HuH-7.5 (cell line): ENCODE measurements at places on chromosomes 1 and 21.

GRCh38 chr1:204224655-204225054, 10.9 kb upstream of the GOLT1A start:
- DNase-seq, result no peak

GRCh38 chr1:65256860-65257708, 52.3 kb upstream of the DNAJC6 start:
- no peak for DNase-seq

DNA sequence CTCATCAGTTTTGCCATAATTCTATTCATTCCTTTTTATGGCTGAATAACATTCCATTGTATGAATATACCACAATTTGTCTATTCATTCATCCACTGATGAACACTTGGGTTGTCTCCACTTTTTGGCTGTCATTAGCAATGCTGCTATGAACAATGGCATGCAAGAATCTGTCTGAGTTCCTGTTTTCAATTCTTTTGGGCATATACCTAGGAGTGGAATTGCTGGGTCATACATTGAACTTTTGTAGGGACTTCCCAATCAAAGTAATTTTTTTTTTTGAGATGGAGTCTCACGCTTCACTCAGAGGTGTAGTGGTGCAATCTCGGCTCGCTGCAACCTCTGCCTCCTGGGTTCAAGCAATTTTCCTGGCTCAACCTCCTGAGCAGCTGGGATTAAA, 34.9 kb downstream of the AADACL4 start:
- no peak for DNase-seq

- no peak for DNase-seq
Observed at GRCh38 chr1:192272732-192273131, 44.1 kb upstream of the RGS21 start.

GRCh38 chr1:2087766-2088165, 37.6 kb downstream of the PRKCZ start:
- DNase-seq, result no peak

GRCh38 chr1:240792915-240793529, 181.1 kb upstream of the GREM2 start:
- DNase-seq, result no peak

DNA sequence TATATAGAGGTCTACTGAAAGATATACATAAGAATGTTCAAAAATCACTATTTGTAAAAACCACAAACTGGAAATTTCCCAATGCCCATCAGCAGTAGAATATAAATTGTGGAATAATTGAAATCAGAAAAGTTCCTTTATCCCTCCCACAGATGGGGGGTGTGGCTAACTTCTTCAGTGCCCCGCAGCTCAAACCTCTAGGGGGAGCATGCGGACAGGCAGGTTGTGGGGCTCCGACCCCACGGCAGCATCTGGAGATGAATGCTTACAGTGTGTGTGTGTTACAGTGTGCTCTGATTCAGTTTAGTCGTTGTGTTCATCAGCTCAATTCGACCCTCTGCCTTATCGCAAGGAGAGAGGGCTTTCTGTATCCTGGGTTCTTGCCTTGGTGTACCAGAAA, 262.1 kb upstream of the LRRC7 start:
- no peak for DNase-seq

- DNase-seq, result no peak
Observed at GRCh38 chr1:221683681-221684080, 58.2 kb downstream of the DUSP10 start.

DNA sequence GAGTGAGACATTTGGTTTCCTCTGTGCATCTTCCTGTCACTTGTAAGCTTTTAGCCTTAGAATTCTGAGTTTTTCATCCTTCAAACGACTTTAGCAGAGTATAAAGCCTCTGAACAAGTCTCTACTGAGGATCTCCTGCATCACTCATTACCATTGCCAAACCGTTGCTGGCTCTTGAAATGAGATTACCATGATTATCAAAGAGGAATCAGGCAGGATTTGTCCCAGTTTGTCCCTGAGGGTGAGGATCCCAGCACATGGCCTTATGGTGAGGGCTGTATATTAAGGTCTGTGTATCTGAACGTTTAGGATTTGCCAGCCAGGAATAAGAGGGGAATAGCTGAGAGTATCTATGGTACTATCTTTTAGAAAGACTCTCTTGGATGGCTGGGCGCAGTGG, 169.5 kb upstream of the L1TD1 start:
- DNase-seq, result no peak

GRCh38 chr1:200547386-200547785, 73.2 kb downstream of the KIF14 start:
- no peak for DNase-seq

- DNase-seq, result no peak
Observed at GRCh38 chr1:24109686-24110475, 2.1 kb downstream of the MYOM3 start.

- DNase-seq, result no peak
Observed at GRCh38 chr21:15687208-15687607, 42.6 kb upstream of the USP25 start.

DNA sequence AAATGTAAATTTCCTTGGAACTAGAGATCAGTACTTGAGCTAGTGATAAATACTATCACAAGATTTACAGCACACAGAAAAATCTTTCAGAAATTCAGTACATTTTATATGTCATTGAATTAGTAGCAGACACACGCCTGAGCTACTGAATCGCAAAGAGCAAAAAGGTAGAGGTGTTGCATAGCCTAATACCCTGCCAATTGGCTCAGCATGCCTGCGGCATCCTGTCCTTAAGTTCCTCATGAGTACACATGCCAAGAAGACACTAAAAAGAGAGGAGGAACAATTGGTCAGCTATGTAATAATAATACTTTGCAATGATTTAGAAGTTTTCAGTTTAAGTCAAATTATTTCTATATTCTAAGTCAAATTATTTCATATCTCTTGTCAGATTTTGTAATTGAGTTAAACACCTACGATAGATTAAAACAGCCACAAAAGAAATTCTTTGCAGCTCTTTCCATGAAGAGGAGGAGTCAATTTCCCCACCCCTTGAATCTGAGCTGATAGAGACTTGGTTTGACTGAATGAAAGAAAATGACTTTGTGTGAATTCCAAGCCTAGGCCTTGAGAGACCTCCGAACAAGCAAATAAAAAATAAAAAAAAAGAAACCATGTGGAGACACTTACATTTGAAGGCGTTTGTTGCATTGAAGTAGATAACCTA, 36.2 kb upstream of the PKN2 start:
- no peak for DNase-seq

- no peak for DNase-seq
Observed at GRCh38 chr1:55054396-55054795, 15.0 kb downstream of the PCSK9 start.

- peak; percentile 84 for DNase-seq
Observed at GRCh38 chr1:223712194-223712849, at the start of gene CAPN2. Gene CAPN2 (plus strand): TSS chr1:223712539. CDS start chr1:223712641, 102 bp downstream.
